A673 (cell line): ENCODE measurements at places on chromosomes 2 and 18. TPM values are rescaled to one million over a fixed set of nuclear protein-coding genes. Genes with fewer than 3 reads are reported as not detected.

- DNase-seq, result no peak
Measured at GRCh38 chr2:111094691-111095090, 26.0 kb upstream of the BCL2L11 start.

DNA sequence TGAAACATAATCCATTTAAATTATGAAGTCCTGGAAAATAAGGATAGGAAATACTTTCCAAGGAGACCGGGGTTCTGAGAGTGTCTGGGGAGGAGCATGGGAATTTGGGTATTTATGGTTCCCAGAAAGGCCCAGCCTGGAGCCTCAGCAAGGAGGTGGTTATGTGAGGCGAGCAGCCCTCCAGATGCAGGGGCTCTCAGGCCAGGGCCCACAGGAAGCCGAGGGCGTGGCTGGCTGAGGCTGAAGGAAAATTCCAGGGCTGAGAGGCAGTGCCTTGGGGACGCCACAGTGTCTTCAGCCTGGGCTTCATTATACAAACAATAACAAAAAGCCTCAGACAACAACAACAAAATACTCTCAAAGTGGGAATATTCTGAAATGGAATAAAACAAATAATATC lies 86.9 kb upstream of the SERPINE2 start:
- no peak for DNase-seq

DNA sequence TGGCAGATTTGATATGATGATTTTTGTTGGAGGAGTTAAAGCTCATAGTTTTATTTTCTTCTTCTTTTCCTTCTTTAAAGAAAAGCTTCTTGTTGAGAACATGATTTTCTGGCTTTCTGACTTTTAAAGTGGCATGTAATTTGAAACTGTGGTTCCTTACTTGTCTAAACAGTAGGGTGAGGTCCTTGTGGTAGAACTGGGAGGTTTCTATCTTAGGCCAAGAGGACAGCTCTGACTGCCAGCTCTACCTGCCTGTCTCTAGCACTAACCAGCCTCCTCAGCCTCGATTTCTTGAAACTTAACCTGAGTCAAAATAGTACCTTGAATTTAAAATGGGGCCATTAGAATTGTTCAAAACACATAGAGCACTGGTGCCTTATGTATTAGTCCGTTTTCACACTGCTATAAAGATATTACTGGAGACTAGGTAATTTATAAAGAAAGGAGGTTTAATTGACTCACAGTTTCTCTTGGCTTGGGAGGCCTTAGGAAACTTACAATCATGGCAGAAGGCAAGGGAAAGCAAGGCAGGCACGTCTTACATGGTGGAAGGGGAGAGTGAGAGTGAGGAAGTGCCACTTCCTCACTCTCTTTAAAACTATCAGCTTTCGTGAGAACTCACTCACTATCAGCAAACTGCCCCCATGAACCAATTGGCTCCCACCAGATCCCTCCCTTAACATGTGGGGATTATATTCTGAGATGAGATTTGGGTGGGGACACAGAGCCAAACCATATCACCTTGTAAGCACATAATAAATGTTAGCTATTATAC lies 119.0 kb downstream of the CERS6 start:
- no peak for DNase-seq

The CXCR4 gene
- 1.5 and 3.6 TPM in 2 replicates for total RNA-seq

The CMPK2 gene
- total RNA-seq, result 3.3 and 4.6 TPM in 2 replicates

DNA sequence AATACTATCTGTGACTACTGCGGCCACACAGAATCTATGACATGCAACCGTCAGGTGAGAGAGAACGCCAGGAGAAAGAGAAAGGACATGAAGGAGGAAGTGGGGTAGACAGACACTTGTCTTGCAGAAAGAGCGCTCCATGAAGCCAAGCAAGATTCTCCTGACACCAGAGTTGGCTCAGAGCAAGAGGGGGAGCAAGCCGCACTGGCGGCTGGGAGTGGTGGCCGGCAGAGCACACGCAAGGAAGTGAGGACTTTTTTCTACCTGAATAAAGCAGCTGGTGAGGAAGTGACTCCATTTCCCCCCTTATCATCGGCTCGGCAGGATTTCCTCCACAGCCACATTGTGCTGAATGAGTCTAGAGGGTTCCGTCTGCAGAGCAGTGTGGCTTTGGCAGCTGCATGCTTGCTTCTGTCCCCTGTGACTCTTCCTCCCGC lies 181.6 kb downstream of the BCL2 start:
- no peak for DNase-seq

DNA sequence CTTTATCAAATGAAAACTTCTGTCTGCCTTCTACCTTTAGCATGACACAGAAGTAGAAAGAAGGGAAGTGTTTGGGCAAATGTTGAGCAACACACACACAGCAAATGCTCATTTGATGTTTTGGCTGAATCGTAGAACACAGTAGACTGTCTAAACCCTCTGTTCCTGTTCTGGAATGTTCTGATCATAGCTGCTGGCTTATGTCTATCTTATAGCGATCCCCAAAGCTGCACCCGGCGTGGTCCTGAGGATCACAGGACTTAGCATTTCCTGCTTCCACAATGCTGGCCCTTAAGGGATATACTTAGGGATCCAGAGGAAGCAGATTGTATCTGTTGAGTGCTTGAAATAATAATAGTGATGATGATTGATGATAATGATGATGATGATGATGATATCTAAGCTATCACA lies 15.2 kb downstream of the GNLY start:
- DNase-seq, result no peak

DNA sequence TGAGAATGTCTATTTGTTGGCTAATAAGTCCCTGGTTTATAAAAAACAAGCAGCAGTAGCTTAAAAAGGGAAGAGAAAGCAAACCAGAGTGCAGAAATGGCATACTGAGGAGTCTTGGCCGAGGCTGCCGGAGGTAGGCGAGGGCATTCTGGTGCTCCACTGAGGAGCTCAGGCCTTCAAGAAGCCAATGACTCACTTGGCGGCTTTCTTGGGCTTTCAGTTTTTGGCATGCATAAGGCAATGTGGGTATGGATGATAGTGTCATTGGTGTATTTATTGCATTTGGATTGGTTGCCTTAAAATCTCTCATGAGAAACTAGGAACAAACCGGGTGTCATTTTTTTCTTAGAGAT lies 119.6 kb upstream of the ARL5A start:
- no peak for DNase-seq

DNA sequence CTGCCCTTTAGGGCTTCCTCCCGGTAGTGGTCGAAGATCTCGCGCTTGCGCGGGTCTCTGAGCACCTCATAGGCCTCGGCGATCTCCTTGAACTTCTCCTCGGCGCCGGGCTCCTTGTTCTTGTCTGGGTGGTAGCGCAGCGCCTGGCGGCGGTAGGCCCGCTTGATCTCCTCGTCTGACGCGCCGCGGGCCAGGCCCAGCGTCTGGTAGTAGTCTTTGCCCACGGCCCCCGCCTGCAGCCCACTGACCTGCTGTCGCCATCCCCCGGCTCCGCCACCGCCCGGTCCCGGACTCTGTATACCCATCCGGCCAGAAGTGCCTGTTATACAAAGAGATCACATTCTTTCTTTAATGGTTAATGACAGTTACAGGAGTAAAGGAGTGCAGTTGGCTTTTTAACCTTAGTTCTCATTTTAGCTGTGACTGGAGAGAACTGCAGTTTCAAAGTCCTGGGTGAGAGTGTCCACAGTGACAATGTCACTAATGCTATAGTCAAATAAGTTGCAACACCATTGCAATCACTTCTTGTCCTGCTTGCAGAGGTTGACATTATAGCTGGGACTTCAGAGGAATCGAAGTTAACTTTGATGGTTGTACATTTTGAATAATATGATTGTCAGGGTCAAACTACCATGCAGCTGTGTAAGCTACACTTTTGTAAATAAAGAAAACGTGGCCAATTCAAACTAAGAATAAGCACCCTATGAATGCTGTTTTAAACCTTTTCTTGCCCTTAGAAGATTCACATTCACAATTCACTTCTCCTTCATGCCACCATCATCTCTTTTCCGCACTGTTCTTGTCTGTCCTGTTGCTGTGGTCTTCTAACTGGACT lies 35.3 kb upstream of the CAVIN2 start:
- DNase-seq, result no peak

The OTOS gene
- total RNA-seq, result not detected in 2 replicates

The MROH2A gene
- 0.92 and 1.3 TPM in 2 replicates for total RNA-seq

GRCh38 chr2:41935825-41936224 lies 112.0 kb upstream of the PKDCC start:
- no peak for DNase-seq

DNA sequence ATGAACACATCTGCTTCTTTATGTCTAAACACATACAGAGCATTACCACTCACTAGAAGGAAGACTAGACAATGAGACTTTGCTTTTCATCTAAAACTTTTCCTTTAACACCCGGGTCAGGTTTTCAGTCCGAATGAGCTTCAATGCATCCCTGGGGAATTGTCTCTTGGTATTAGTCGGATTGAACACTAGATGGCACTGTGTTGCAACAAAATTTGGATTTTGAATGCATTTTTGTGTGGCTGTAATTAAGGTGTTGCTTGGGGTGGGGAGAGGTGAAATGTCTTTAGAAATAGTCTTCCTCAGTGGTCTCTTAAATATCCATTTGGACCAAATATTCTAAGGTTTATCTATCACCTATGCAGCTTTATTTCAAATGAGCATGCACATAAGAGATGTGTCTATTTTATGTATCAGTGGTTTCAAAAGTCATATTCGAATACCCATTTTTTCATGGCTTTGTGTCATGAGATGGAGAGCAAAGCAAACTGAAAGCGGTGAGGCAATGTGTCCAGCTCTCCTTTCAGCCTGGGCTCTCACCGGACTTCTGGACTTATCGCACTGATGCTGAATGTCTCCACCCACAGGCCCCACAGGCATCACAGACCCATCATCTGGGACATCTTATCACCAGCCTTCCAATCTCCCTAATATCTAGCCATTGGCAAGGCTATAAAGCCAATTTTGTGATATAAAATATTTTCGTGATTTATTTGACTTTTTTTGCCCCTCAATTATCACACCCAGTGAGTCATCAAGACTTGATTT lies 510.3 kb downstream of the RNF144A start:
- DNase-seq, result peak; percentile 85

DNA sequence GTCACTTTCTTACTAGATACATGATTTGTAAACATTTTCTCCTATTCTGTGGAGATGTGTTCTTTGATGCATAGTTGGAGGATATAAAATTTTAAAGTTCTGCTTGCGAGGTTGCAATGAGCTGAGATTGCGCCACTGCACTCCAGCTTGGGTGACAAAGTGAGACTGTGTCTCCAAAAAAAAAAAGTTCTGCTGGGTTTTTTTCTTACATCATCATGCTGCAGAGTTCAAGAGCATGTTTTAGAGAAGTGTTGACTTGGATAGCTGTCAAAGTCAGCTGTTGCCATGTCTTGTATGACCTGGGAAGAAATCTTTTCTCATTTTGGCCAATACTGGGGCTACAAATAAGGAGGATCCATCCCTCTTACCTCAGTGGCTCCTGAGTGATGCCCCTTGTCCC lies 71.3 kb downstream of the UGGT1 start:
- DNase-seq, result no peak

The DNAJC27 gene
- 4.4 and 6.7 TPM in 2 replicates for total RNA-seq

- DNase-seq, result no peak
Measured at GRCh38 chr2:60486551-60486950, 66.9 kb downstream of the BCL11A start.

The SMYD1 gene
- total RNA-seq, result not detected in 2 replicates

DNA sequence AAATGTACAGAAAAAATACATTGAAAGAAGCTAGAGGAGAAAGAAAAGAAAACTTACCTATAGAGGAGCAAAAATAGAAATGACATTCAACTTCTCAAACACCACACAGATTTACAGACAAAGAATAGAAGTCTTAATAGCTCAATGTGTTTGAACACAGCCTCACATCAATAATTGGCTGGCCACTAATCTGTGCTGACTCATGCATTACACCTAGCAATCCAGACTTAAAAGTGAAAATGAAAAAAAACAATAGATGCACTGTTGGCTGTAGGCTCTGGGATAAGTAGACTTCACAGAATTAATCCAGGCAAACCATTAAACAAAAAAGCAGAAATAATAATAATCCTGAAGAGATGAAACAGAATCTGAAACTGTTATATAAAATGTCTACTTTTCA lies 961.3 kb upstream of the CELF4 start:
- DNase-seq, result no peak

The GNAL gene
- total RNA-seq, result 0.06 and 0.15 TPM in 2 replicates

GRCh38 chr2:129117434-129117833 lies 798.8 kb upstream of the HS6ST1 start:
- DNase-seq, result no peak

- DNase-seq, result no peak
Measured at GRCh38 chr18:33350256-33350655, 90.3 kb downstream of the CCDC178 start.

GRCh38 chr2:168116448-168116847 lies 130.9 kb downstream of the STK39 start:
- no peak for DNase-seq

- no peak for DNase-seq
Measured at GRCh38 chr2:207274530-207275189, 108.9 kb upstream of the KLF7 start.

The KRTCAP3 gene
- total RNA-seq, result 2.6 and 3.4 TPM in 2 replicates
